ENCODE measurements at places on chromosomes 4 and X. TPM values are rescaled to one million over a fixed set of nuclear protein-coding genes. Genes with fewer than 3 reads are reported as not detected.

The EXOC1 gene
- 34.1 TPM for total RNA-seq

The LEF1 gene
- total RNA-seq: not detected

The PCDH11X gene
- total RNA-seq: not detected

The CLDN34 gene
- 0.13 TPM for total RNA-seq

The CCNQ gene
- 37.3 TPM for total RNA-seq

DNA sequence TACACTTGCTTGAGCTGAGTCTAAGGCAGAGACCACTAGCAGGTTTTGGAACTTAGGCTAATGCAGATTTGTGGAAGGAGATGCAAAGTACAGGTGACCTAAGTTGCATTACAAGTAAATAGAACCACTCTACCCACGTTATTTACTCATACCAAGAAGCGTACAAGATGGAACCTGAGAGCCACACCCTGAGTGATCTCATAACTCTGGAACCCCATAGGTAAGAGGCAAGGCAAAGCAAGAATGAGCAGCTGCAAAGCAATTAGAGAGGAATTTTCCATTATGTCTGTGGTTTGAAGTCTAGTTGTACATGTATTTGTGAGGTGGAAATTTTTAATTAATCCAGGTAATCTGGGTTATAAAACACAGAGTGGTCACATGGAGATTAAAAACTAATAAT, 55.4 kb downstream of the CC2D2A start:
- DNase-seq: no peak

GRCh38 chr4:89379511-89380044, 72.0 kb upstream of the GPRIN3 start:
- DNase-seq: peak; percentile 85

- no peak for DNase-seq
Observed at GRCh38 chr4:19327364-19327763, 924.3 kb upstream of the SLIT2 start.

GRCh38 chr4:129545599-129546278, 449.8 kb downstream of the C4orf33 start:
- peak; percentile 99 for DNase-seq

- no peak for DNase-seq
Observed at GRCh38 chr4:54727346-54727745, 69.6 kb downstream of the KIT start.

DNA sequence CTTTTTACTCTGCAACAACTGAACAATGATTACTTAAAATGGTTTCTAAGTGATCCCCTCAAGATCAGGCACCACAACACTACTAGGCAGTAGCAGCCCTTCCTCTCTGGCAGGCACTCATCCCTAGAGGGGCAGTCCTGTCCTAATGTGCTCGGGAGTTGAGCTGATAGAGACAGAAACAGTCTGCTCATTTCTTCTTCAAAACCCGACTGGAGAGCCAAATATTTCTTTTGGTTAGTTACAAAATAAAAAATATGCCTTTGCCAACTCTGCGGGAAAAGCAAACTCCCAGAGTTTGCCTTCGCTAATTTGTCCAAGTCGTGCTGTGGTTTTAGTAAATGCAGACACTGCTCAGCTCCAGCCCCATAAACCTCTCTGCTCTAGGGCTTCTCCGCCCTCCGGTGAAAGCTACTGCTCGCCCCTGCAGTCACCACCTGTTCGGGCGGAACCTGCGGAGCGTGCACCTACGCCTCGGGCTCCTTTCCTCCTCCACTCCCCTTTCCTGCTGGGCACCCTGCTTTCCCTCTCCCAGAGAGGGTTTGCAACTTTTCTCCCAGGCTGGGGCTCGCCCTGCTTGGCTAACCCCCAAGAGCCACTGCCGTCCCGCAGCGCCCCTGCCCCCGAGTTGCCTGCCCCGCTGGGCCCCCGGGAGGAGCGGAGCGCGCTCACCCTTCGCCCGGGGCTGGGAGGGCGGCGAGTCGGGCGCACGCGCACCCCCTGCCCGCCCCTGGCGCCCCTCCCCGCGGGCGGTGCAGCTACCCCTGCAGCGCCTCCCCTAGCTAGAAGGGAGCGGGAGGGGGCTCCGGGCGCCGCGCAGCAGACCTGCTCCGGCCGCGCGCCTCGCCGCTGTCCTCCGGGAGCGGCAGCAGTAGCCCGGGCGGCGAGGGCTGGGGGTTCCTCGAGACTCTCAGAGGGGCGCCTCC, at the start of gene NPNT:
TSS of gene NPNT (plus strand) at position 812 of the 923 bp plus-strand sequence. CDS start 182 bp downstream, outside the sequence.
- peak; percentile 7 for DNase-seq

DNA sequence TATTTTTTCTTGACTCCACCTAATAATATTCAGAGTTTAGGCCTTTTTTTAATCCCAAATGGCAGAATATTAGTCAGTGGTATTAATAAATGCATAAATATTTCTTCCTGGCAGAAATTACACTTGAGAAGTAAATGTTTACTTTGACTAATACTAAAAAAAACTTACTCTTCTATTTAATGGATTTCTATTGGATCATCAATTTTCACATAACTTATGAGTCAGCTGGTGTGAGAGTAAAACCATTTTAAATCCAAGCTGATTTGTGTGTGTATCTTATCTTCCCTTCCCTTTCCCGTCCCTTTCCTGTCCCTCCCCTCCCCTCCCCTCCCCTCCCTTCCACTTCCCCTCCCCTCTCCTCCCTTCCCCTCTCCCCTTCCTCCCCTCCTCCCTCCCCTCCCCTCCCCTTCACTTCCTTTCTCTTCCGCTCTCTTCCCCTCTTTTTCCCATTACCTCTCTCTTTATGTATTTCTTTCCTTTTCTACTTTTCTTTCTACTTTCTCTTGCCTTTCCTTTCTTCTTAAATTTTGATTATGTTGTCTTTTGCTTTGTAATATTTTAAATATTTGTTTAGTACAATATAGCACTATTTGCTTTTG, 630.1 kb upstream of the EPHA5 start:
- no peak for DNase-seq
